ENCODE measurements at places on chromosomes 2 and 18.

GRCh38 chr2:213150315-213151097 lies 906 bp downstream of the IKZF2 start:
- no peak for DNase-seq

- DNase-seq: no peak
Observed at GRCh38 chr18:80167931-80168330, 58.9 kb downstream of the ADNP2 start.

- DNase-seq: no peak
Observed at GRCh38 chr2:47737-48136, 1.4 kb upstream of the FAM110C start.

- no peak for DNase-seq
Observed at GRCh38 chr18:48703418-48703817, 164.6 kb downstream of the CTIF start.

- DNase-seq: no peak
Observed at GRCh38 chr2:206218796-206219499, 55.5 kb upstream of the ZDBF2 start.

DNA sequence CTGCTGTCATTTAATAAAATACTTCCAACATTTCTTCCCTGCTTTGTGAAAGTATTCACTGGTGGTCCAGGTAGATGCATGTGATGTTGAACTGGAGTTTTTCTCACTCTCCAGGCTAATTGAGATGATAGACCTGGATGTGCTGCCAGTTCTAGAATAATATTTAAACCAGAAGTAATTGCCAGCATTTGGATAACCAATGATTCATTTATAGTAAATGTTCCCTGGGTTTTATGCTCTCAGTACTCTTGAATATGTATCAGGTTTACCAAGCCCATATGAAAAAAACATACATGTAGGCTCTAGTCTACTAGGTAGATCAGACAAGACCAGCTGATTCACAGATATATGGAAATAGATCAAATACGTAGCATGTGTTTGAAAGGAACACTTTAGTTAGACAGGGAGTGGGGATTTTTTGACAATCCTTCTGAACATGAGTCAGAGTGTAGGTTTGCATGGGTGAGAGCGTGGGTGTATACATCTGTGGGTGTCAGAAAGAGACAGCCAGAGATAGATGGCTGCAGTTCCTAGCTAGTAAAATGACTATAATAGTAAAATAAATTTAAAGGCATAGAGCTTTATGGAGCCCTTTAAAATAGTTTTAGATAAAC lies 115.1 kb downstream of the NAB1 start:
- no peak for DNase-seq

DNA sequence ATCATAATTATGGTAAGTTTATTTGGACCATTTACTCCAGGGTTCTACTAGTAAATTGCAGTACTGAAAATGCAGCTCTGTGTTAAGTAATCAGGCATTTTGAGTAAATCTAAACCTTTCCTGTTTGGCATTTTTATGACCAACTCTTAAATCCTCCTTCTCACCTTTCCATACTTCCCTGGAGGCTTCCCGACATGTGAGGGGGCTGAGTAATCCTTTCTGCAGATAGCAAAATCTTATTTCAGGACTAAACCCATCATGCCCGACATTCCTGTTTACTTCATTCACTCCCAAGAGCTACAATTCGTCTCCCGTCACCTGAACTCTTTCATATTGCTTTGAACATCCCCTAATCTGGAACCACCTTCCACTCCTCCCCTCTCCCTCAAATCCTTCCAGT lies 296.6 kb downstream of the IKZF2 start:
- DNase-seq: no peak

DNA sequence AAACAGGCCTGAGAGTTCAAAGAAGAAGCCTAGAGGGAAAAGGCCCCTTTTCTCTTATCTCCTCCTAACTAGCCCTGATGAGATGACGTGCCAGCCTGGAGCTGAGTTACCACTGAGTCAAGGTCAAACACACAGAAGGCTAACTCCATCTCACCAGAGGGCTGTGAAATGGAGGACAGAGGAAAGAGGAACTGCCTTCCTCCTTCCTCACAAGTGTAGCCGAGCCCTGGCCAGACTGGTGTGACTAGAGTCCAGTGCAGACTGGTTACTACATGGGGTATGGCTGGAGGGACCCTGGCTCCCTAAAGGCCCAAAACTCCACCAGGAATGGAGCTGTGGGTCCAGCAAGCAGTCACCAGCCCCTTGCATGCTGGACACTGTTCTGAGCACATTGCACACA lies 35.7 kb upstream of the GYPC start:
- no peak for DNase-seq

DNA sequence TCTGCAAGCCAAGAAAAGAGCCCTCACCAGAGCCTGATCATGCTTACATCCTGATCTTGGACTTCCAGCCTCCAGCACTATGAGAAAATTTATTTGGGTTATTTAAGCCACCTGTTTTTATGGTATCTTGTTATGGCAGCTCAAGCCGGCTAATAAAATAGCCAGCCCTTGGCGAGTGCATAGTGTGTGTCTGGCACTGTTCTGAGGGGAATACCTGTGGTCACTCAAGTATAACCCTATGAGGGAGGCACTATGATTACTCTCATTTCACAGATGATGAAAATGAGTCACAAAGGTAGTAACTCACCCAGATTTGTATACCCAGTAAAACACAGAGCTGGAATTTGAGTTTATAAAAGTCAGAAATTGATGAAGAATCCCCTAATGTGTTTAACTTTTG lies 556.9 kb upstream of the SETBP1 start:
- DNase-seq: no peak

DNA sequence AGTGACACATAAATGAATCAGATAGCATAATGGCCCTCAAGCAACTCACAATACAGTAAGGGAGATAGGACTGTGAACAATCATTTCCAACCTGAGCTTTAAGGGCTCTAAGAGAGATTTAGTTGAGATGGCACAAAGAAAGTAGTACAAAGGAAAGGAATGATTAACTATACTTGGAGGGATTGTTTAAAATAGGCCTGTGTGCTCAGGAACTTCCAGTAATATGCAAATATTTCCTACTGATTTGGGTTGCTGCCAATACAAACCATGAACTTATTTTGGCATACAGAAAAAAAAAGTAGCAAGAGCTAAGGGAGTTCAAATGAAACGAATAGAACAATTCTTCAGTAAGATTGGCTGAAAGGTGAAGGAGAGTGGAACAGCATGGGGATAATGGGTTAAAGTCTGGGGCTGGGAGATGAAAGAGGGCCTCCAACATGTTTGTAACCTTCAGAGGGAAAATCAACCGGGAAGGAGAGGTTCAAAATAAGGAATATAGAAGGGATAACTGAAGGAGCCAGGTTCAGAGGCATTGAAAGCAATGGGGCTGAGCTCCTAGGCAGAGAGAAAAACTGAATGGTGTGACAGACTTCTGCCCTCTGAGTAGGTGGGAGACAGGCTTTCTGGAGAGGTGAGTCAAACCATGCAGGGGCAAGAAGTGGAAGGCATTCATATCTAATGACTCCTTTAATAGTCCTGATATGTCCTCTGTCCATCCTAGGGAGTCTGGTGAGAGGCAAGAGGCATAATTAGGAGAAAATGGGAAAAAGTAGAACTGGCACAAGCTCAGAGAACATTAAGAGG lies 83.5 kb downstream of the DNAH7 start:
- no peak for DNase-seq

- DNase-seq: peak; percentile 35
Observed at GRCh38 chr2:196113061-196113974, 44.7 kb upstream of the DNAH7 start.

- DNase-seq: no peak
Observed at GRCh38 chr2:240764605-240765004, 55.4 kb downstream of the KIF1A start.

Data from retinal pigment epithelial cell (primary cell).